ENCODE measurements at places on chromosomes 12 and 14.
A peak's percentile ranks its signal among the peaks of the same experiment; 100 is the strongest.

DNA sequence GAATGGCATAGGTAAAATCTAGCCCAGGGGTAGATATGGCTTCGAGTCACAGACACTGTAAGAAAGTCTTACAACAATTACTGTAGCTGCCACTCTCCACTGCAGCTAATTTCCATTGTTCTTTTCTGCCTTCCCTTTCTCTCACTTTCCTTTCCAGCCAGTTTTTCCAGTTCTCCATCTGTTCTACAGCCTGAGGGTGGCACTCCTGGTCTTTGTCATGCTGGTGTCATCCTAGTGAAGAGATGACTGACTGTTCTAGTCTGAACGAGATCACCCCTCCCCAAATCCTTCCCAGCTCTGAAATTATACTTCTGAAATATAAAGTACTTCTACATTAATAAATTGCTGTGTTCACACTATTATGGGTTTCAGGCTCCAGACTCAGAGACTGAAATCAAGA lies 74.2 kb upstream of the CSRP2 start:
- DNase-seq, result no peak

DNA sequence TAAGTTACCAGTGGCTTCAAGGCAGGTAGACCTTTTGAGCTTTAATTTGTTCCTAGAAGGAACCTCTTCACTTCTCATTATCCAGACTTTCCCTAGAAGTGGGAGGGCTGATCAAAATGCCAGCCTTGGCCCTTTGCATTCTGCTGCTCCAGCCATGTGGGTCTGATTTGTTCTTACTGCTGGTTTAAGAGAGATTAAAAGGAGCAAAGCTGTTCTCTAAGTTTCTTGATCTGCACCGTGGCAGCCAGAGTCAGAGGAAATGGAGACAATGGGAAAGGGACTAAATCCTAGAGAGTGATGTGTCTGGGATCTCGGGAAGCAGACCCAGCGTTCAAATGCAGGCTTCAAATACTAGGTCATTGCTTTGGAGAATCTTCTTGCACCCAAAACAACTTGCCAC lies 759.7 kb downstream of the DIO2 start:
- no peak for DNase-seq

GRCh38 chr12:6852651-6853354 lies 853 bp downstream of the USP5 start:
- DNase-seq, result no peak

DNA sequence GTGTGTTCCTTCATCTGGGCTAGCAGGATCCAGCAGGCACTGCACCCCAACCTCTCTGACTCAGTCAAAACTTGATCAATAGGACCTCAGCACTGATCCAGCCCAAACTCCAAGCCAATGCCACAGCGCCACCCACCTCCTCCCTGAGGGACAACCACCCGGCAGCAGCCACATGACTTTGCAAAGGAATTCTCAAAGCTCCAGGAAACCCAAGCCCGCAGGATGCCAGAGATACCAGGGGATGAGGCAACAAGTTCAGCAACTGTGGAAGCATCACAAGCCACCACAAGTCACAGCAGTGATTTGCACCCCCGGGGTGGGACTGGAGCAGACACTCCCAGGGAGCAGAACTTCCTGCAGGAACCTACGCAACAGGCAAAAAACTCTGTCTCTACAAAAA lies 37.3 kb downstream of the ACTN1 start:
- DNase-seq, result no peak

- no peak for DNase-seq
Measured at GRCh38 chr14:101963656-101964296, 597 bp upstream of the DYNC1H1 start.

- no peak for DNase-seq
Measured at GRCh38 chr12:52085682-52086180, 6.2 kb downstream of the SMIM41 start.

GRCh38 chr12:16297521-16297920 lies 20.0 kb upstream of the SLC15A5 start:
- DNase-seq, result no peak

GRCh38 chr14:53002576-53002975 lies 51.7 kb upstream of the FERMT2 start:
- DNase-seq, result no peak

DNA sequence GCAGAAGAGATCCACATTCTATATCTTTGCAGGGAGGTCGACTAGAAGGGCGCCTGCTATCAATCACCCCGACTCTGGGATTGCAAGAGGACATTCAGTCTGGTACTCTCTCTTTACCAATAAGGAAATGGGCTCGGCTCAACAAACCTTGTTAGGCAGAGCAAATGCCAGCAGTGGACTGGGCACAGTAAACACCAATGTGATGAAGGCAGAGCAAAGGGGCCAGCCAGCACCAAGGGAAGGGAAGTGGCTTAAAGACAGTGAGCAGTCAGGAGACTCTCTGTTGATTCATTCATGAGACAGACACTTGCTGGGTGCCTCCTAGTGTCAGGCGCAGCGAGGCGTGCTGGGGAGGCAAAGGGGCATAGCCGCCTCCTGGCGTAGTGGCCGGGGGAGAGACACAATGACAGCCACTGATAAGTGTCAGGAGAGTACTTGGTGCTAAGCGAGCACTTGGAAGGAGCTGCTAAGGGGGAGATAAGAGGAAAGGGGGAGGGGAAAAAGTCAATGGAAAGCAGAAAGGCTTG lies 34.1 kb downstream of the TMCC3 start:
- no peak for DNase-seq

DNA sequence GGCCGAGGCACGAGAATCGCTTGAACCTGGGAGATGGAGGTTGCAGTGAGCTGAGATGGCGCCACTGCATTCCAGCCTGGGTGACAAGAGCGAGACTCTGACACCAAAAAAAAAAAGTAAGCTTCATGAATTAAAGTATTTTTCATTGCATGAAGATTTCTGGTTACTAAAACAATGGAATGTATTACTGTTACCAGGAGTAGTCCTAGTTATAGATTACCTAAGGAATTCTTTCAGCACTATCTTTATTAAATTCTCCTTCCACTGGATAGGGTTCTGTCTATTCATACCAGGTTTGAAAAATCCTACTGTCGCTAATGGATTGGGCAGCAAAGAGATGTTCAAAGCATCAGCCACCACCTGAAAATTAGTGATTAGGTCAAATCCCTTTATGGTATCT lies 12.4 kb downstream of the ETFRF1 start:
- DNase-seq, result no peak

DNA sequence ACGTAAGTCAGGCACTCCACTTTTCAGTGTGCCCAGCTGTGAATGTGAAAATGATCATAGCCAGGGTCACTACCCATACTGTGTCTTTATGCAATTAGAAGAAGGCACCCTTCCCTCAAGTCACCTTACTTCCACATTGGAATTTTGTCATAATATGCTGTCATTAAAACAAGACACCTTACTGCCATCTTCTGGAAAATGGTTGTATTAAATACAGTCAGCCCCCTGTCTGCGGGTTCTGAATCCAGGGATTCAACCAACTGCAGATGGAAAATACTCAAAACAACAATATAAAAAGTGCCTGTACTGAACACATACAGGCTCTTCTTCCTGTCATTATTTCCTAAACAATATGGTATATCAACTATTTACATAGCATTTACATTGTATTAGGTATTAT lies 70.2 kb upstream of the TBX5 start:
- DNase-seq, result no peak

GRCh38 chr14:100426314-100426713 lies 103.2 kb downstream of the SLC25A47 start:
- DNase-seq, result no peak

DNA sequence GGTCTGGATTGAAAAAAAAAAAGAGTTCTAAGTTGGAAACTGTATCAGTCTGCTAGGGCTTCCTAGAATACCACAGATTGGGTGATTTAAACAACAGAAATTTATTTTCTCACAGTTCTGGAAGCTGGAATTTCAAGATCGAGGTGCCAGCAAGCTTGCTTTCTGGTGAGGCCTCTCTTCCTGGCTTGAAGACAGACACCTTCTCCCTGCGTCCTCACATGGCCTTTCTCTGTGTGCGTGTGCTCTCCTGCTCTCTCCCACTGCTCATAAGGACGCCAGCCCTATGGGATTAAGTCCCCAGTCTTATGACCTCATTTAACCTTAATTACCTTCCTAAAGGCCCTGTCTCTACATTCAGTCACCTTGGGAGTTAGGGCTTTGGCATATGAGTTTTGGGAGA lies 215.5 kb downstream of the PIK3C2G start:
- no peak for DNase-seq

DNA sequence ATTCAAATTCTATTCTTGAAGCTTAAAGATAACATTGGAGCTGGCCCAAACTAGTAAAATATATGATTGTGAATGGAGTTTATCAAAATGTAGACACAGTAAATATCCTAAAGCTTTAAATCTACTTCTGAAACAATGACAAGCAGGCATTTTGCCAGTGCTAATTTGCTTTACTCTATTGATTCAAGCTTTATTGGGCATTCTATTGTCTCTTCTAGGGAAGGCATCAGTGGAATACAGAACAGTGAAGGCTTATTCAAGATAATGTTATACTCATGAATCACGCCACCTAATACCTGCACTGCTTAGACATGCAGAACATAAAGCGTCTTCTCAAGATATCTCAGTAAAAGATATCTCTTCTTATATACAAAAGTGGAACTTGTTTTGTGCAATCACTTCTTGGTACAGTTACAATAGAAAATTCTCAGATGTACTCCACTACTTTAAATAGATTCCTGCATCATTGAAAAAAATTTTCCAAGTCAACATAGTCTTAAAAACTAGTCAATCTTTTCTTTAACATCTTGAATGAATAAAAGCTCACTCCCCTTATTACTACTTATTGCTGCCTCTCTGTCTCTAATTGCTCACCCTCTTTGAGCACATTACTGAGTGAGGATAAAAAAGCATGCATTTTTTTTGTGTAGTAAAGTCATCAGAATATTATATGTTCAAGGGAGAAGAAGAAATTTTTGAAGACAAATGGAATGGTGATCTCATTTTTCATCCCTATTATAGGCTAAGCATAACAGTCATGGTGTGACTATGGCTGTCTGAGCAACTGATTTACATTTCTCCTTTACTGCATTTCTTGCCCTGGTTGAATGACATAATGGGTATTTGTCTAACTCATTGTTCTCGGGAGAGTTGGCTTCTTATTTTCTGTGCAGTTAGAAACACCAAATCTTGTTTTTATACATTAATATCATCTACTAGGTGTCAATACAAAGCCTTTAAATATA lies 98.0 kb upstream of the E2F7 start:
- no peak for DNase-seq

GRCh38 chr12:117805865-117806264 lies 162.9 kb downstream of the KSR2 start:
- no peak for DNase-seq

GRCh38 chr12:27176765-27177164 lies 67.3 kb upstream of the STK38L start:
- DNase-seq, result no peak

DNA sequence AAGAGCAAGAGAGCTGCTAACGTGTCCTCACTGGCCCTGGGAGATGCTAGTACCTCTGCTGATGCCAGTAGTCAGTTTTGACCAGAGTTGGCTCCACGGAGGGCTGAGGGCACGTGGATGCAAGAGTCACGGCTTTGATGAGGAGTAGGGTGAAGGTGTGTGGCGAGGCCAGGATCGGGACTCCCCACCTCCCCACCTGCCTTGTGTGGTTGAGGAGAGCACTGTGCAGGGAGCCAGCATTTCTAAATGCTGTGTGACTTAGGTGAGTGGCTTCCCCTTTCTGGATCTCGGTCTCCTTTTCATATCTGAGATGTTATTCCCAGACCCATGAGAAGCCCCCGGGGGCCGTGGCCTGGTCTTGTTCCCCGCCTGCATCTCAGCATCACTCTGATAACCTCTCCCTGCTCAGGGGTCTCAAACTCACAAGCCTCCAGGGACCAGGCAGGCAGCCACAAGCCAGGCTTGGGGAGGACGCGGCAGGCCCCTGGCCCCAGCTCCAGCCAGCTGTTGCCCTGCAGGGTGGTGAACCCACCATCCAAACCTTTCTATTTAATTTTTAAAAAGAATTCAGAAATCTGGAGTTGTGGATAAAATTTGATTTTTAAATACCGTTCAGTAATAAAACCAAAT lies 32.1 kb downstream of the MVK start:
- DNase-seq, result no peak

DNA sequence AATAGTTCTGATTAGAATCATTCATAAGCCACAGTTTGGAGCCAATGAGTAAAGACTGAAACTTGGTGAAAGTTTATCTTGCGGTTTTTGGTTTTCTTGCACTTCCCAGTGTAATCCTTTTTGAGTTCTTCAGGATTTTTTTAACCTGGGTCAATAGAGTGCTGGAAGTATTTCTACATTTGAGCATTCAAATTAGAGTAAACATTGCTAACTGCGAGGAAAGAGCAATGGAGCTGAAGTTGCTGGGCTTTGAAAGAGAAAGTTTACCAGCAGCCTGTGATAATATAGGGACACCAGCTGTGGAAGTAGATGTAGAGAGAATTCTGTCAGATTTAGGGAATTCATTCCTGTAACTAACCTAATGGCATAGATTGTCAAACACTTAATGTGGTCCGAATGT lies 30.3 kb downstream of the ANO6 start:
- DNase-seq, result peak; percentile 52

DNA sequence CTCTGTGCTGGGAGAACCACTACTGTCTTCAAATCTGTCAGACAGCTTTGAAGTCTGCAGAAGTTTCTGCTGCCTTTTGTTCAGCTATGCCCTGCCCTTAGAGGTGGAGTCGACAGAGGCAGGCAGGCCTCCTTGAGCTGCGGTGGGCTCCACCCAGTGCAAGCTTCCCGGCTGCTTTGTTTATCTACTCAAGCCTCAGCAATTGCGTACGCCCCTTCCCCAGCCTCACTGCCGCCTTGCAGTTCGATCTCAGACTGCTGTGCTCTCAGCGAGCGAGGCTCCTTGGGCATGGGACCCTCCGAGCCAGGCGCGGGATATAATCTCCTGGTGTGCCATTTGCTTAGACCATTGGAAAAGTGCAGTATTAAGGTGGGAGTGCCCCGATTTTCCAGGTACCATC lies 25.1 kb upstream of the KLRB1 start:
- no peak for DNase-seq
